HT1080 (cell line): ENCODE measurements at places on chromosomes 1 and 21. TPM values are rescaled to one million over a fixed set of nuclear protein-coding genes. Genes with fewer than 3 reads are reported as not detected.
A peak's percentile ranks its signal among the peaks of the same experiment; 100 is the strongest.

Gene RUNX3
- 3.2 and 5.5 TPM in 2 replicates for total RNA-seq

Gene LORICRIN
- not detected in 2 replicates for total RNA-seq

Gene PPM1J
- total RNA-seq, result 0.27 and 0.59 TPM in 2 replicates

Gene FCGR3B
- not detected in 2 replicates for total RNA-seq

Gene PSMD4
- 233 and 234 TPM in 2 replicates for total RNA-seq

DNA sequence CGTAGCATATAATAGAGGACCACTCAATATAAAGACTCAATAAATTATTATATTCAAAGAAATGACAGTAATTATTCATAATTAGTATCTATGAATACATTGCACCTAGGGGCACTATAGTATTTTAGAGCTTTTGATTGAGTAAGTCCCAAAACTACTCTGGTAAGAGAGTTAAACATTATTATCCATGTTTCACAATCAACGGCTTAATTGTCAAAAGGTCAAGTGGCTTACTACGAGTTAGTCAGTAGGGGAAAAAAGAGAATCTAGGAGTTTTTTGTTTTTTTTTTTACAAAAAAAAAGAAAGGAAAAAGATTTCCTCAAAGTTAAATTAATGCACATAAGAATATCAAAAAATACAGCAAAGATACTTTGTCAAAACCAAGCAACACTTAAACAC is 20.4 kb upstream of the LAMC1 start:
- no peak for DNase-seq

DNA sequence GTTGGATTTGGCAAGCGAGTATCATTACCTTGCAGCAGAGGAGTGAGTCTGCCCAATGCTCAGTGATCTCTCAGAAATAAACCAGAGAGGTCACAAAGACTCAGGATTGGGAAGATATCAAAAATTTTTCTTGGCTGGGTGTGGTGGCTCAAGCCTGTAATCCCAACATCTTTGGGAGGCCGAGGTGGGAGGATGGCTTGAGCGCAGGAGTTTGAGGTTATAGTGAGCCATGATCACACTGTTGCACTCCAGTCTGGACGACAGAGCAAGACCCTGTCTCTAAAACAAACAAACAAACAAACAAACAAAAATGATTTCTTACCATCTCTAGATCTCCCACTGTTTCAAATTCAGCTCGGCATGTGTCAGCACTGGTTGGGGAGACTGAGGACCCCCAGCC is 13.3 kb upstream of the BECN2 start:
- no peak for DNase-seq

DNA sequence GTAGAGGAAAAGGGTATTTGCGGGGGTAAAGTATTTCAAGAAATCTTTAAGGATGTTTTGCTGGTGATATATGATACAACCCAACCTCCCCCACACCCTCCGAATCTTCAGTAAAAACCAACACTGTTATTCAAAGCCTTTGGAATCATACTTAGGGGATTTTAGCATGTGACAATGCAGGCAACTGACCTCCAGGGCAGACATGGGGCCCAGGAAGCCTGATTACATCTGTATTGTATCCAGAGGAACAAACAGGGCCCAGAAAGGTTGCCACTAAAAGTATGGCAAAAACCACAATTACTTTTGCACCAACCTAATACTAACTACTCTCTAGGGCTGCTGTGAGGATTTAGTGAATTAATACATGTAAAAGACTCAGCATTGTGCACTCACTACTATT is 43.9 kb upstream of the CNN3 start:
- DNase-seq, result peak; percentile 28

GRCh38 chr1:61097722-61098121 is 15.4 kb downstream of the NFIA start:
- no peak for DNase-seq

DNA sequence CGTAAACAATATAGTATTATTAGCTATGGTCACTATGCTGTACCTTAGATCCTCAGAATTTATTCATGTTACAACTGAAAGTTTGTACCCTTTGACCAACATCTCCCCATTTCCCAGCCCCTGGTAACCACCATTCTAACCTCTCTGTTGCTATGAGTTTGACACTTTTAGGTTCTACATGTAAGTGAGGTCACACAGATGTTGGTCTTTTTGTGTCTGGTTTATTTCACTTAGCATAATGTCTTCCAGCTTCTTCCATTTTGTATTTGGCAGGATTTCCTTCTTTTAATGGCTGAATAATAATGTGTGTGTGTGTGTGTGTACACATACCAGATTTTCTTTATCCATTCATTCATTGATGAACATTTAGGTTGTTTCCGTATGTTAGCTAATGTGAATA is 139.5 kb downstream of the FAF1 start:
- no peak for DNase-seq

DNA sequence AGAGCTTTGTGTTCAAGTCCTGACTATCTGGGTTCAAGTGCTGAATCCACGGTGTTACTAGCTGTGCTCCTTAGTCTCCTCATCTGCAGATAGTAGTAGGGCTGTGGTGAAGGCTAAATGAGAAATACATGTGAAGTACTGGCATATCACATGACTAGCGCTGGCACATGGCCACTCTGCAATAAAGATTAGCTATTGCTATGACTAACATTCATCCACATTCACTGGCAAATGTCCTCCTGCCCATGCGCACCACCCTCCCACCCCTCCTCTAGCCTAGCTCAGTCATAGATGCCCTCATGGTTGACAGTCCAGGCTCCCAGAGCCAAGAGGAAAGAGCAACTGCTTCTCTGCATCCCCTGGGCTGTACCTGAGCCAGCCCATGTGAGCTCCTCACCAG is 8.5 kb upstream of the COL8A2 start:
- peak; percentile 92 for DNase-seq
